ENCODE measurements at places on chromosomes 5 and 9. TPM values are rescaled to one million over a fixed set of nuclear protein-coding genes. Genes with fewer than 3 reads are reported as not detected.

IL13 gene
- not detected for total RNA-seq

BARHL1 gene
- not detected for total RNA-seq

LECT2 gene
- total RNA-seq = not detected

DNA sequence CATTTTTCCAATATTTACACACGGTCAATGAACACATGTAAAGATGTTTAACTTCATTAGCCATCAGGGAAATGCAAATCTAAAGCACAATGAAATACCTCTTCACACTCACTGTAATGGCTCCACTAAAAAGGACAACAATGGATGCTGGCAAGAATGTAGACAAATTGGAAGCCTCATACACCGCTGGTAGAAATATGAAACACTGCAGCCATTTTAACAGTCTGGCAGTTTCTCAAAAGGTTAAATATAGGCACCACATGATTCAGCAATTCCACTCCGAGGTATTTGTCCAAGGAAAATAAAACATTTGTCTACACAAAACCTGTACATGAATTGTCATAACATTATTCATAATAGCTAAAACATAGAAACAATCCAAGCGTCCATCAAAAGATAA lies 20.0 kb downstream of the RNF145 start:
- no peak for DNase-seq

DNA sequence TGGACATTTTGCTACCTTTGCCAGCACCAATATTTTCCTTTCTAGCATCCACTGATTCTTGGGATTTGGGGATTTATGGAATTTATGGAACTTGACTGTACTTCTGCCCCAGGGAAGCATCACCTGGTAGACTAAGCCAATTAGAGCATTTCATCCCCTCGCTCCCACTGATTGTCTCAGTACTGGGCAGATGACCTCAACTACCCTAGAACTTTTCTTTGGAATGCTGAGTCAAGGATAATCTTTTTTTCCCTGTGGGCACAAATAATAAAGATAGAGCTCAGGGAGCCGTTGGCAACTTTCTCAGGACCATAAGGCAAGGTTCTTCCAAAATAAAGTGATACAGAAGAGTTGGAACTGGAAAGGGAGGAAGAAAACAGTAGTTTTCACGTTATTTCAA lies 438.4 kb downstream of the PLK2 start:
- no peak for DNase-seq

EPB41L4B gene
- total RNA-seq = 15.9 TPM

PTGER4 gene
- 10.3 TPM for total RNA-seq

GRCh38 chr5:53337827-53338226 lies 142.6 kb upstream of the FST start:
- no peak for DNase-seq

DNA sequence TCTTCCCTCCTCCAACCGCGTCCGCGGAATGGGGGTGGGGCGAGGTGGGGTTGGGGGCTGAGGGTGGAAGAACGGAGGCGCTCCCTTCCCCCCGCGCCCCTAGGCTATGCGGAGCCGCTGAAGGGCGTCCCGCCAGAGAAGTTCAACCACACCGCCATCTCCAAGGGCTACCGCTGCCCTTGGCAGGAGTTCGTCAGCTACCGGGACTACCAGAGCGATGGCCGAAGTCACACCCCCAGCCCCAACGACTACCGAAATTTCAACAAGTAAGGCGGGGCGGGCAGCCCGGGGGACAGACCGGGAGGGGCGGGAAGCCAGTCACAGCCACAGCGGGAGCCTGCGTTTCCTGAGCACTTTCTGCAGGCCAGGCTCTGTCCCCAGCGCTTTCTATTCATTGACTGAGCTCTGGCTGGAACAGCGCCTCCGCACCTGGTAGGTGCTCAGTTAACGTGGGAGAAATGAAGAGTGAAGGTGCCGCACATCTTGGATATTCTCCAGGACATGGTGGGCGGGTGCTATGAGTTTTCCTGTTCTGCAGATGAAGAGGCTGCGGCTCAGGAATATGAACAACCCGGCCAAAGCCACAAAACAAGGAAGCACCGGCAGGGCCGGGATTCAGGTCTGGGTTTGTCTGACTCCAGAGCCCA lies 11.3 kb downstream of the MYOZ3 start:
- no peak for DNase-seq

DNA sequence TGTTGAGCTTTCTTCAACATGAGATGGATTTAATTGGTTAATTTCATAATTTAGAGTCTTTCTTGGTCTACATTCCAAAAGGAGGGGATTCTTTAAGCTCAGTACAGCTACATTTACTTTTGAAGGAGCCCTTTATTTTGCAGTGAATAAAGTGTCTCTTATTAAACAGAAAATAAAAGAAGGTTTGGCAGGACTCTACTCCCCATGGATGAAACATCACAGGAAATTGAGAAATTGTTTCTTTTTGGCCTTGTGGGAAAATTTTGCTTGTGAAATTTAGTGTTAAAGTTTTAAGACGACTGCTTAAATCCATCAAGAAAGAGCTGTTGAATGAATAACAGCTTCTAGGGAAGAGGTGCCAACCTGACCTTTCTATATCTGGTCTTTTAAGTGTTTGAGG lies 187.7 kb downstream of the NTRK2 start:
- no peak for DNase-seq

- DNase-seq = no peak
Measured at GRCh38 chr5:10649666-10650380, 86.0 kb downstream of the ANKRD33B start.

DNA sequence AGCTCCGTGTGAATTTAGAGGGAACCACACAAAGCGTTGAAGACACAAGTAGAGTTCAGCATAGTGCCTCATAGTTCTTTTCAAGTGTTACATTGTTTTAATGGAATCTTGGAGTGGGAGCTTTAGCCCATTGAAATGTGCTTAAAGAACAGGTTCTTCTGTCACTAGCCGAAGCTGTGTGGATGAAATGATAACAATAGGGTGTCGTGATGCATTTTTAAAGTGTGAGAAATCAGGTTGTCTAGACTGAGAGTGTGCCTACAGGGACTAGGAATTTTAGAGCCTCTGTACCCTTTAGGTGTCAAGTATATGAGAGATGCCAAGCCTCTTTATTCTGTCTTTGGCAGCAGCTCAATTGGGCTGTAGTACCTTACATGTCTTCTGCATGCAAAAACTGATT lies 83.0 kb downstream of the NDUFS4 start:
- DNase-seq = no peak

DNA sequence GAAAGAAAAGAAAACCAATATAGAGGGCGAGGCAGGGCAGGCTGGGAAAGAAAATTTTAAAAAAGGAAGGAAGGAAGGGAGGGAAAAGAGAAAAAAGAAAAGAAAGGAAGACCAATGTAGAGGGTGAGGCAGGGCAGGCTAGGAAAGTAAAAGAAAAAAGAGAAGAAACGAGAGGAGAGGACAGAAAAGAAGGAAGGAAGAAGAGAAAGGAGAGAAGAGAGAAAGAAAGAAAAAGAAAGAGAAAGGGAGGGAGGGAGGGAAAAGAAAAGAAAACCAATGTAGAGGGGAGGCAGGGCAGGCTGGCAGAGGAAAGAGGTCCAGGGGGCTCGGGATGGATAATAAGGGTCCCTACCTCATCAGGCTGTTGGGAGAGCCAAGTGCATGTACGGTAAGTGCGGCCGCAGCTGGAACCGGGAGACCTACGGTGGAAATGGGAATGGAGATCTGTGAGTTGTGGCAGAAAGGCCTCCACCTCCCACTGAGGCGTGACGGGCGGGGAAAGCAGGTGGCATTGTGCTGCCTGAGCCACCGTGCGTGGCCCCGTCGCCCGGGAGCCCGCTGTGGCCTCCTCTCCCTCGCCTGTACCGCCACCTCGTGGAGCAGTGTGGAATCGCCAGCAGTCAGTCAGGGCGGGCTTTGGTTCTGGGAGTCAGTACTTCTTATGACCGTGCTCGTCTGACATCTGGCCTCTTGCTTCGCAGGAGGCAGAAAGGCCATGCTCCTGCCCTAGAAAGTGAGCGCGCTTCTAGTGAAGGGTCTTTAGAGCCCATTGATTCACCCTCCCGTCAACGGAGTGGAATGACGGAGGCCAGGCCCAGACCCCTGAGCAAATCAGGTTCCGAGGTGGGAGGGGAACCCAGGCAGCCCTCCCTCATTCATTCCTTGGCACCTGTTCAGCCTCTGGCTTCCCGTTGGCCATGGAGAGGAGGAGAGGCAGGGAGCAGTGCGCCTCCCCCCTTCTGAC lies 10.4 kb upstream of the NHP2 start:
- peak; percentile 91 for DNase-seq

DNA sequence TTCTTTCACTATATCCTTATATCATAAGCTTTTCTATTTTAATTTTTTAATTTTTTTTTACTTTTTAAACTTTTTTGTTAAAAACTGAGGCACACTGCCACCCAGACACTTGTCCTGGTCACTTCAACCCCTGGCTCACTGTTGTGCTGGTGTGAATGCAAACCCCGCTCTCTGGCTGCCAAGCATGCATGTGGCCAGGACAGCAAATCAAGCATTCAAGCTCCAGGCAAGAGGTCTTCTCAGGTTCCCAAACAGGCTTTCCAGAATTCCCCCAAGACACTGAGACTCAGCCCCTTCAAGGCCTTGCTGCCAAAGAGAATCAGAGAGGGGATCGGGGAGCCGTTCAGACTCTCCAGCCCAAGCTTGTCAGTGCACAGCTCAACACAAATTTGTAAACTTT lies 139.9 kb downstream of the FANCC start:
- no peak for DNase-seq

DNA sequence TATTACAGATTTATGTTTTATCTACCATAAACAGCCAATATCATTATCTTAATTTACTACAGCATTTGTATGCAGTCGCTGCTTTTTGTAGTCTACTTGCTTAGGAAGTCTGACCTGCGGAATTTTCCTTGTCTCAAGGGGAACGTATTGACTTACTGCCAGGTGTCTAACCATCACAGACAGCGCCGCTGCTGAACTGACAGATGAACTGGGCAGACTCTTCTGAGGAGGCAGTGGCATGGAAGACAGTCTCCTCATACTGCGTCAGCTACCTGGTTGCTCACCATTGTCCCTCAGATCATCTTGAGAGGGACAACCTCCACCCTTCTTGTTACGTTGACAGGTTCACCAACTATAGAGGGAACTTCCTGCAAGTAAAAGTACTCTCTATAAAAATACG lies 574.3 kb upstream of the ZNF462 start:
- no peak for DNase-seq

GRCh38 chr9:137188086-137188489 lies 272 bp downstream of the ANAPC2 start:
- no peak for DNase-seq

- DNase-seq = no peak
Measured at GRCh38 chr9:38144421-38144820, 75.4 kb upstream of the SHB start.

DNA sequence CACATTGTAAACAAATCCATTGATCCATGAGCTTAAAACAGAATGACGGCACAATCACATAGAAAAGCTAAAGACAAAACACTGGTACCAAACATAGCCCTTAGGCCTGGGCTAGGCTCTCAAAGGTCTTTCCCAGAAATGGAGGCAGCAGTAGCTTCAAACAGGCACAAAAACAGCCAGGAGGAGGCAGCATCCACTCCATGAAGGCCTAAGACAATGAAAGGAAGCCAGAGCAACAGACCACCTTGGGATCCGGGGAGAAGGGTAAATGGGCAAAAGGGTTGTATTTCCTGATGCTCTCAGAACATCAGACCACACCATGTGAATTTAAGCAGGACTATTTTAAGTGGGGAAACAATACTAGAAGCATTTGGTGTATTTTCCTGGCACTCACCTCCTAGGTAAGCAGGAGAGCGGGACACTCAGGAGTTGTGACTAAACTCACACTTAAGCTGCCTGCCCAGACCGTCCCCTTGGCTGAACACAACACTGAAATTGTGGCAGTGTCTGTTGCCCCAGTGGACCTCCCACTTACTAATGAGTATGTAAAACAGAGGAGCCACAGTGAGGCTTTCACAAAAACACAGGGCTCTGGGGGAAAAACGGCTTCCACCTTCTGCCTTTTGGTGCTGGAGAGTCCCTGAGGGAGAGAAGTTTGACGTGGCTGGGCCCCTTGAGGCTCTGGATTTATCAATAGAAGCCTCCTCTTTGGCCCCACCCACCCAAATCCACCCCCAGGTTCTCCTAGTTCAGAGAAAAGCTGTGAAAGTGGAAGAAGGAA lies 11.9 kb downstream of the GNPDA1 start:
- DNase-seq = no peak

- no peak for DNase-seq
Measured at GRCh38 chr9:20317701-20318100, 304.6 kb downstream of the MLLT3 start.

GRCh38 chr9:2055203-2055658 lies 40.1 kb downstream of the SMARCA2 start:
- DNase-seq = no peak

- DNase-seq = no peak
Measured at GRCh38 chr5:36985387-36985786, 108.8 kb downstream of the NIPBL start.

UBAC1 gene
- 34.2 TPM for total RNA-seq

ACOT12 gene
- total RNA-seq = not detected

DNA sequence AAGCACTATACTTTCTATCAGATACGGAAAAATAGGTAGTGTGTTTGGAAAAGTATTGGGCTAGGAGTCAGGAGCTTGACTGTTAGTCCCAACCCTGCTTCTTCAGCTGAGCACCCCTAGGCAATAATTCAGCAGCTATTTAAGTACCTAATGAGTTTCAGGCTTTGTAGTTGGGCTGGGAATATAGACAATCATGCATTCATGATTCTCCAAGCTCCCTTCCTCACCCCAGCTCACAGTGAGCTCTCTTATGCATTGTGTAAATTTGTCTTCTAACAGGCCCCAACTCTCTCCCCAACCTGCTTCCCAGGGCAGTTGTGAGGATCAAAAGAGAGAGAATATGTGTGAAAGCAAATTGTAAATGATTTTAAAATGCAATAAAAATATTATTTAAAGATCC lies 201.2 kb downstream of the MSX2 start:
- DNase-seq = no peak

ARHGEF37 gene
- total RNA-seq = 11.9 TPM

DNA sequence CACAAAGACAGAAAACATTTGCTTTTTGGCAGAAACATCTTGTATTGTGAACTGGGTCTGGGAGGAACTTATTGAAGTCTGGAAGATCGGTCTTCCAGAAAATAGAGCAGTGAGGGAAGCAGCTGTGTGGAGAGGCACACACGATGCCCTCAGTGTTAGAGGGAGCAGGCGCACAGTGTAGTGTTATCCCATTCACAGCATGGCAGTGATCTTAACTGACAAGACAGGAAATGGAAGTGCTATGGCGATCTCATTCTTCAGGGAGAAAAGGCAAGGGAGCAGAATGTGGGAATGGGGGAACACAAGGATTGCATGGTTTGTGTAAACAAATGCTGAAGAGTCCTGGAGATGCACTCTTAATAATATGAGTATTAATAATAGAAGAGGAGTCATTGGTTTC lies 161.0 kb downstream of the PBX3 start:
- DNase-seq = no peak

MSX2 gene
- 29.5 TPM for total RNA-seq

GRCh38 chr5:26681861-26682260 lies 356.5 kb downstream of the CDH9 start:
- DNase-seq = no peak

IFNK gene
- total RNA-seq = not detected

DNA sequence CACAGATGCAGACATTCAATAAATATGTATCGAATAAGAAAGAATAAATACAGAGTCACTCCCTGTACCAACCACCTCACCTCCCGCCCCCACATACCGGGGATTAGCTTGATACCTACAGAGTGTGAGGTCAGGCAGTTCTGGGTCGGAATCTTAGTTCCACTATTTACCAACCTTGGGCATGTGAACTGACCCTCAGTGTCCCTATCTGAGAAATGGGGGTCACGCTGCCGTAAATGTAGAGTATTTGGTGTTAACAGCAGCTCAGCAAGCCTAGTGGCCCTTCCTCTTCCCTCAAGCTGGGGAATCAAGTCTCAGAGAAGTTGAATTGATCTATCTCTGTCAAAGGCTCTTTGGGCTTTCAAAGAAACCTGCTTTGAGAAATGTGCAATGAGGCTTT lies 25.4 kb downstream of the CCNJL start:
- DNase-seq = no peak

All from ureter (tissue), 1 donor.